Lung microvascular endothelial cell (primary cell): ENCODE measurements at places on chromosomes 6 and 20. TPM values are rescaled to one million over a fixed set of nuclear protein-coding genes. Genes with fewer than 3 reads are reported as not detected.
A peak's percentile ranks its signal among the peaks of the same experiment; 100 is the strongest.

- DNase-seq: peak; percentile 29
Measured at GRCh38 chr6:27592481-27593199, 119.7 kb upstream of the ZNF184 start.

- no peak for DNase-seq
Measured at GRCh38 chr6:38364775-38365174, 275.0 kb downstream of the BTBD9 start.

DNA sequence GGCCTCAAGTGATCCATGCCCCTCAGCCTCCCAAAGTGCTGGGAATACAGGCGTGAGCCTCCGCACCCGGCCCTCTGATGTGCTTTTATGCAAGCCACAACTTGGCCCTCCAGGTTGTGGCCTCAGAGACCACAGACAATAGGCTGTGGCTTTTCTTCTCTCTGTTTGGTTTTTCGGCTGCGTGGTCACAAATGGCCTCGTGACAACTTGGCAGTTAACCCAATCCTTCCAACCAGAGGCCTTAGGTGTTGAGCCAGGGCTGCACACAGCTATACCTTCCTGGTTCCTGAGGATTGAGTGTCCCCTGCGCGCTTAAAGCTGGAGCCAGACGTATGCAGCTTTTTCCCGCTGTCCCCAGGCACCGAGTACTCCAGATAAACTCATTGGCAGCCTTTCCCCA is 6.3 kb upstream of the TGM3 start:
- DNase-seq: peak; percentile 69

DNA sequence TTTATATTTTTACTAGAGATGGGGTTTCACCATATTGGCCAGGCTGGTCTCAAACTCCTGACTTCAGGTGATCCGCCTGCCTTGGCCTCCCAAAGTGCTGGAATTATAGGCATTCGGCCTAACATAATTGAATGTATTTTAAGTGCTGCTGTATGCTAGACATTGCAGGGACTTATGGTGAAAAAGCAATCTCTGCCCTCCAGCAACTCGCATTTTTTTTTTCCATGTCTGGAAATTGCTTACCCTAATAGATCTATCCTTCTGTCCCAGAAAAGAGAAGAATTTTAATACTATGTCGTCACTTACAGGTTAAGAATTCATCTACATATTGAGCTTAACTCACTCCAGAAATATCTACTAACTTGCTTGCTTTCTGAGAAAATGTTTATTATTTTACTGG is 10.4 kb downstream of the ITCH start:
- DNase-seq: no peak

DSN1 gene
- 10.3 and 12.2 TPM in 2 replicates for total RNA-seq

SLCO4A1 gene
- 0.60 and 0.65 TPM in 2 replicates for total RNA-seq

TMEM14B gene
- total RNA-seq: 43.8 and 44.9 TPM in 2 replicates
